ENCODE measurements at places on chromosomes 1 and 21.

DNA sequence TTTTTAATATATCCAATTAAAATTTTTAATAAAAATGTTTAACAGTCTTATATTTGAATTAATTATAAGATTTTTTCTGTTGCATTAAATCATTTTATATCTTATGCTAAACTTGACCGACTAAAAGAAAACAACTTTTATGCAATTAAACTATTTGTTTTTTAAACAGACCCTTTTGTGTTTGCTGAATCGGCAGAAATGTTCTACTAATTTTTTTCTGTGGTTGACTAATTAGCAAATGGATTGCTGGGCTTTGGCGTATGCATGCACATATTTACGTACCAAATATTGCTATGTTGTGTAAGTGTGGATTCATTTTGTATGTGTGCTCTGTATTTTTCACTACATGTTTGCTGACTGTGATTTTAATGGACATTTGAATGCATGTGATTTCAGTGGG, 174.8 kb downstream of the PBX1 start:
- DNase-seq: no peak

GRCh38 chr1:224770336-224770693, 154.2 kb downstream of the CNIH3 start:
- no peak for DNase-seq

DNA sequence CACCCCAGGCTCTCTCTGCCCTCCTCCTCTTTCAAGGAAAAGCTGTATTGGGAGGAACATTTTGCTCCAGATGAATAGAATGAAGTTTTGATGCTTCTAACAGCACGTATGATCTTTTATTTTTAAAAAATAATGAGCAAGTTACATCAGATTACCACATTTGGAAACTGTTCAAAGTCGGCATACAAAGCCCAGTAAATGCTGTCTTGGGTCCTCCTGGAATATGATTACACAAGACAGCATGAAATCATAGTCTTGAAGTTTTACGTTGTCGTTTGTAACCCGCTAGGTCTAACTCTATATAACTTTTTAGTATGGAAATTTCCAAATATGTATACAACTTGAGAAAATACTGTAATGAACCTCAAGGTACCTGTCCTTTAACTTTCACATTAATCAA, 385.6 kb downstream of the HLX start:
- no peak for DNase-seq

GRCh38 chr1:54227091-54227602, 27.2 kb downstream of the MRPL37 start:
- DNase-seq: no peak

- DNase-seq: peak; percentile 62
Measured at GRCh38 chr1:26692793-26693490, 2.9 kb upstream of the ARID1A start.

DNA sequence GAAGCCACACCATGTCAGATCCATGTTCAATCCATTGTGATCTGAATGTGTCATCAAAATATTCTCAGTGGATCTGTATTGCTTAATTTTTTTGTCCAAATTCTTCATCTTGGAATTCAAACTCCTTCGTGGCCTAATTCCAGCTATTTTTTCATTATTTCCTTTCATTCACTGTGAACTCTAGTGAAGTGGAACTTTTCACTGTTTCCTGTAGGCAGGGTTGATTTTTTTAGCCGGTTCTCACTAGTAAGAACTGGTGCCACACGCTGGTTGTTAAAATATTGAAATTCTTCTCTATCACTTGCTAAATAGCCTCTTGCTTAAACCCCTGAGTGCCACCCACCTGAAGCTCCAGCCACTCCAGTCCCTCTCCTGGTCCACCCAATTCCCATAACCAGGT, 7.6 kb upstream of the S100A11 start:
- no peak for DNase-seq

Data from activated CD8-positive, alpha-beta memory T cell treated with anti-CD3 and anti-CD28 coated beads for 1 hour (primary cell).